ENCODE measurements at places on chromosomes 16 and 17.

DNA sequence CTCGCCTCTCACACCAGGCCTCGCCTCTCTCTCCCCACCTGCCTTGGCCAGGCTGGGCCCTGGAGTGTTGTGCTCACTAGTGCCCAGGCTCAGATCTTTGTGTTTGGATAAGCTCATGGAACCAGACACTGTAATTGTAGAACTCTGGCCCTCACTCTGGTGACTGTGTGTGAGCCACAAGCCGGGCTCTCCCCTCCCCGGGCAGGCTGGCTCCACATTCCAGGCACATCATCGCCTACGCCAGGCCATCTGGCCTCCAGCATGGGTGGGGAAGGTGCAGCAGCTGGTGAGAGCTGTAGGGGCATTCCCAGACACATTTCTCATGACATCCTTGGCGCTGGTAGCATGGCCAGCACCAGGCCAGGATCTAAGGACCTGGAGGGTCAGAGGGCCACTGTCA is 202.3 kb downstream of the RAB11FIP4 start:
- DNase-seq = peak; percentile 75

- DNase-seq = no peak
These were observed 554.0 kb upstream of the ZFHX3 start for GRCh38 chr16:73601911-73602310.

DNA sequence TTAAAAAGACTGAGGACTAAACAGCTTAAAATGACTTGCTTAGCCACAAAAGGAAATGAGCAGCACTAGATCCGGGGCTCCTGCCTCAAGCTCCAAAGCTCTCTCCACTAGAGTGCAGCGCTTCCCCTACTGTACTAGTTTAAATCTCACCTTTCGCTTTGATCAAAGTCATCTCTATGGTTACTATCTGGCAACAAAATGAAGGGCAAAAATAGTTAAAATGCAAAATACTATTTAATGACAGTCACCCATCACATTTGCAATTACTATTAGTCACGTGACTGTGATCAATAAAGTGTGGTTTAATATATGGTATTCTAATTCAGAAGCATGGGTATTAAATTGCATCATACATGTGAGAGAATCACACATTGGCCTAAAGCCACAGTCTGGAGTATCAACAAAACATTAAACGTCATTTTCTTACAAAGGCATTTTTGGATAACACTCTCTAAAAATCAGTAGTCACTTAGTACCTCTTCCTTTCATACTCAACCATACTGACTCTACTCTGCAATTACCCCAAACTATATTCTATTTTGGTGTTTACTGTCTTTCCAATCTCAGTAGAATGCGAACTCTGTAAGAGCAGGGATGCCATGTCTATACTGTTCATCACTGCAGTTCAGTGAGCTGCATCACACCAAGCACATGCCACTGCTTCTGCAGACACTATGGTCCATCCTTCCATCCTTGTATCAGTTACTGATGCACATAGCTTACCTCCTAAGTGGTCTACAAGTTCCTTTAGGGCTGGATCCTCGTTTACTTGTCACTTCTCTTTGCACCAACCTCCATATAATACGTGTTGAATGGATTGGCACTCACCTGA is 6.2 kb downstream of the PSMD12 start:
- DNase-seq = peak; percentile 27

GRCh38 chr16:17369421-17370222 is 101.1 kb downstream of the XYLT1 start:
- DNase-seq = no peak

GRCh38 chr17:82371333-82372248 is at the start of gene UTS2R:
UTS2R (plus strand) TSS chr17:82371765; CDS start chr17:82374325, 2,560 bp downstream.
- DNase-seq = no peak

DNA sequence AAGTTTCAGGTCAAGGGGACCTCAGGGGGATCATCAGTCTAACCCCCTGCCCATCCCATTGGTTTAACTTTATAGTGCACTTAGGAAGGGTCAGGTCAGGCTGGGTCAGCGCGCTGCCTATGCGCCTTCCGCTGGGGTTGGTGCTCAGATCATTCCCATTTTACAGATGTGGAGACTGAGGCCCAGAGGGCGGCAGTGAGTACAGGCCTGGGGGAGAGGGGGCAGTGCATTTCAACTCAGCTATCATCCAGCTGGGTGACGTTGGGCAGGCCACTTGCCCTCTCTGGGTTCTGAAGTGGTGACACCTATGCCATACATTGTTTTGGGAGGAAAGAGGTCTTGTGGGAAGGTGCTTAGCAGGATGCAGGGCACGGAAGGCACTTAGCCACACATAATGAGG is 127.8 kb upstream of the CDC42EP4 start:
- no peak for DNase-seq

- DNase-seq = no peak
These were observed 26.9 kb downstream of the RPRML start for GRCh38 chr17:46952115-46952514.

DNA sequence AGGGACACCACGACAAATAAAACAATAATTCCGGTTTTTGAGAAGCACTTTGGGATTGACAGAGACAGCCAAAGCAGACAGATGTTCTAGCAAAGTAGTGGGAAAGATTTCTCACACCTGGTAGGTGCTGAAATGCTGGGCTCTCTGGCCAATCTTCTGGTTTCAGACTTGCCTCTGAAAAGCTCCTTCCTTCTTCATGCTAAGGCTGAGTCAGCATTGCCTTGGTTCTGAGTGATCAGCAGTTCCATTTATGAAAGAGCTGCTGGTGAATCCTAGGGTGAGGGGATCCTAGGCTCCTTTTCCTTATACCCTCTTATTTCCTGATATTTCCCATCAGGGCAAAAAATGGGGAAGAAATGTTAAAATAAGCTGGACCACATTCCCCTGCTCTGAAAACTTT is 268.7 kb upstream of the SALL1 start:
- DNase-seq = peak; percentile 59

- DNase-seq = peak; percentile 95
These were observed 13.8 kb downstream of the IGSF6 start for GRCh38 chr16:21638573-21638975.

- DNase-seq = no peak
These were observed 26.8 kb upstream of the CBFA2T3 start for GRCh38 chr16:89003831-89004208.
